ENCODE measurements at places on chromosomes 12 and 14.

GRCh38 chr12:97745406-97746101 is 282.9 kb downstream of the RMST start:
- no peak for DNase-seq

- no peak for DNase-seq
These were observed 55.8 kb downstream of the TBX3 start for GRCh38 chr12:114628199-114628598.

- no peak for DNase-seq
These were observed 13.6 kb downstream of the MTA1 start for GRCh38 chr14:105433161-105433605.

DNA sequence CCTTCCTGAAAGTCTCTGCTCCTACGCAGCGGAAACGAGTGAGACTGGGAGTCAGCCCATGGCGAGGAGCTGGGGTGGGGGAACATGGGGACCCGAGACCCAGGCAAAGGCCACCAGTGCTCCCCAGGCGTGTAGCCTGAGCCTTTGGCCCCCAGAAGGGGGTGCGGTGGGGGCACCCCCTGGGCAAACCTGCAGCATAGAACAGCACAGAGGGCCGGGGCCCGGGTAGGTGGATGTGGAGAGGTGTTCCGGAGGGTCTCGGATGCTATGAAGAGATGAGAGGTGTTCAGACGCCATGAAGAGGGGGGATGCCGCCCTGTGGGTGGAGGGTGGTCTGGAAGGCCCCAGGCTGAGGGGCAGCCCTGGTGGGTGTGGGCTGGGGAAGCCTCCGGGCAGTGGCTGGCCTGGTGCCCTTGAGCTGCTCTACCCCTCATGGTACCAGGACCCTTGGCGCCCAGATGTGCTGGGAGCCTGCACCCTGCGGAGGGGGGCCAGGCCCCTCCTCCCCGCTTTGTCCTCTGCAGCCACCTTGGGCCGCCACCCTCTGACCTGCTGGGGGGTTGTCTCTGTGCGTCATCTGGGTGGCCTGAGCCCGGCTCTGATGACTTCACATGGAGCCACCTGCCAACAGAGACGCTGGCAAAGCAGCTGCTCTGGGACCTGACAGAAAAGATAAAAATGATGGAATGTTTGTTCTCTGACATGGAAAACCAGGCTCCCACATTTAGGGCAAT is 83.4 kb downstream of the KIF26A start:
- no peak for DNase-seq

DNA sequence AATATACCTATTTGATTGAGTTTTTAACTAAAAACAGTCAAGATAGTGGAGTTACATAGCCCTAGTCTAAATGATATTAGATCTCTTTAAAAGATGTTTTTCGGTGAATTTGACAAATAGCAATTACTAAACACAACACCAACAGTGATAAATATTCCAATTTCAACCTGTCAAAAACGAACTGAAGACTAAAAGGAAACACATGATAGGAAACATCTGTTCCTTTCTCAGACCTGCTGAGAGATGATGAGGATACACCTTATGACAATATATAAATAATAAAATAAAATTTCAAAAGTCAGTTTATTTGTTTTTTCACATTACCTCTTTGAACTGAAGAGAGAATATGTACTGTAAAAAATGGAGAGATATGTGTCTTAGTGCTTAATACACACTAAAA is 232.7 kb downstream of the RASSF9 start:
- DNase-seq, result no peak

DNA sequence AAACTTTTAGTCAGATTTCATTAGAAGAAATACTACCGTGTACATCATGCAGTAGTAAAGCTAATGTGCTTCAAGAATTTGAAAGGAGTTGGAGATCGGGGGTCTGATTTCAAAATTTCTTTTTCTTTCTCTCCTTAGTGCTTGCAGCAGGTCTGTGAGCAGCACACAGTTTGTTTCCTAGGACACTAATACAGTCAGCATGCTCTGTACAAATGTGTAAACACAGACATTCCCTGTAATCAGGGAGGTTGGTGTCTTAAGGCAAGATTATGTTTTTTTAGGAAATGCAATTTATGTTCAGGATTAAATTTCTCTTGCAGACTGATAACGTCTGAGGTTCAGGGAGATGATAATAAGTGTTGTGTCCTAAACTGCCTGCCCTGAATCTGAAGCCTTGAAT is 142.7 kb downstream of the ALX1 start:
- no peak for DNase-seq

DNA sequence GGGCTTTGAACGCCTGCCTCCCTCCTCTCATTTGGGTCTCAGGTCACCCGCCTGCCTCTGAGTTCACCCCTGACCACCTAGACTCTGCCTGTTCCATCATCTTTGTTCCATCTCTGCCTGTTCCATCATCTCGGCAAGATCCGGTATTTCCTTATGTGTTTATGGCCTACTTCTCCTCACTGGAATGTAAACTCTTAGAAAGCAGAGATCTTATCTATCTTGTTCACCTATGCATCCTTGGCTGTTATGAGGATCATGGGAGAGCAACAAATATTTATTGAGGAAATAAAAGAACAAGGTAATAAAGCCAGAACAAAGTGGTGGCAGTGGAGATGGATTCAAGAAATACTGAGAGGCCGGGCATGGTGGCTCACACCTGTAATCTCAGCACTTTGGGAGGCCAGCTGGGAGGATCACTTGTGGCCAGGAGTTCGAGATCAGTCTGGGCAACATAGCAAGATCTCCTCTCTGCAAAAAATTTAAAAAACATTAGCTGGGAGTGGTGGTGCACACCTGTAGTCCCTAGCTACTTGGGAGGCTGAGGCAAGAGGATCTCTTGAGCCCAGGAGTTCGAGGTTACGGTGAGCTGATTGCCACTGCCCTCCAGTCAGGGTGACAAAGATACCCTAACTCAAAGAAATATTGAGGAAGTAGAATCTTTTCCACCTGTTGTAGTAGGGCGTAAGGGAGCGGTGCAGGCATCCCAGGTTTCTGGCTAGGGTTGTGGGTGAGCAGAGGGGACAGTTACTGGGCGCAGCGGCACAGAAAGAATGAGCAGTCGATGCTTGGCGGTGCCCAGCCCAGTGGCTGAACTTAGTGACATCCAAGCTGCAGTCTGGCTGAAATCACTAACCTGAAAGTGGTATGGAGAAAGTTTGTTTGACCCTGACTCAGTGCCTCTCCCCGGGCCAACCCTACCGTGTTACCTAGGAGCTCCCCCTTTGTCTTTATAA is 1.7 kb upstream of the KLC1 start:
- DNase-seq, result no peak

GRCh38 chr12:52580496-52580895 is 6.9 kb upstream of the KRT74 start:
- no peak for DNase-seq

DNA sequence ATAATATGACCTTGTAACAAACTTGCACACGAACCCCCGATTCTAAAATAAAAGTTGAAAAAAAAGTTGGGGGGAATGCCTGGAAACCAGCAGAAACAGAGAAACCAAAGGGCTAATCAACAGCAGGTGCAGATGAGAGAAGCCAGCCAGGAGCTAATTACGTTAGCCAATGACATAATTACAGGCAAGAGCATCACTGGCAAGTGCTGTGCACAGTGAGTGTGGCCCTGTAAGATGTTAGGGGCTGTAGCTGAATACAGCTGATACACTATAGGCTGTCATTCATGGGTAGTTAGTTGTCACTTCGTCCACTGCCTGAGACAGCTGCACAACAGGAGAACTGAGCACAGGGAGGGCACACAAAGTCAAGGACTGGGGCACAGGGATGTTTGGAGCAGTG is 7.3 kb upstream of the FGF23 start:
- no peak for DNase-seq

- DNase-seq, result no peak
These were observed 15.4 kb downstream of the TRAFD1 start for GRCh38 chr12:112140728-112141127.

DNA sequence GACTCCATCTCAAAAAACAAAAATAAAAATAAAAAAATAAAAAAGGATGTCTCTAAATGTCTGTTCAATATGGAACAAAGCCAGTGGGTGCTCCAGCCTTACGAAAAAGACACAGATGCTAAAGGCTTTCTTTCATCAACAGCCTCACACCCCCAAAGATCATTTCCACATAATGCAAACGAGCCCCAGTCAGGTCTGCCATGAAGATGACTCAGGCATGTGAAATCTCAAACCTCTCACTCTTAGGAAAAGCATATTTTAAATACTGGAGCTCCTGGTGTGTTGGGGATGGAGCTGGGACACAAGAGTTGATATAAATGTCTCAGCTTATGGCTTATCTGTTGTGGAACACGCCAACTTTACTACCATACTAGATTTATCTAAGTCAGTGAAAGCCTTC is 49.9 kb upstream of the PLXNC1 start:
- no peak for DNase-seq

- DNase-seq, result no peak
These were observed 286.6 kb downstream of the C12orf75 start for GRCh38 chr12:105616971-105617540.

DNA sequence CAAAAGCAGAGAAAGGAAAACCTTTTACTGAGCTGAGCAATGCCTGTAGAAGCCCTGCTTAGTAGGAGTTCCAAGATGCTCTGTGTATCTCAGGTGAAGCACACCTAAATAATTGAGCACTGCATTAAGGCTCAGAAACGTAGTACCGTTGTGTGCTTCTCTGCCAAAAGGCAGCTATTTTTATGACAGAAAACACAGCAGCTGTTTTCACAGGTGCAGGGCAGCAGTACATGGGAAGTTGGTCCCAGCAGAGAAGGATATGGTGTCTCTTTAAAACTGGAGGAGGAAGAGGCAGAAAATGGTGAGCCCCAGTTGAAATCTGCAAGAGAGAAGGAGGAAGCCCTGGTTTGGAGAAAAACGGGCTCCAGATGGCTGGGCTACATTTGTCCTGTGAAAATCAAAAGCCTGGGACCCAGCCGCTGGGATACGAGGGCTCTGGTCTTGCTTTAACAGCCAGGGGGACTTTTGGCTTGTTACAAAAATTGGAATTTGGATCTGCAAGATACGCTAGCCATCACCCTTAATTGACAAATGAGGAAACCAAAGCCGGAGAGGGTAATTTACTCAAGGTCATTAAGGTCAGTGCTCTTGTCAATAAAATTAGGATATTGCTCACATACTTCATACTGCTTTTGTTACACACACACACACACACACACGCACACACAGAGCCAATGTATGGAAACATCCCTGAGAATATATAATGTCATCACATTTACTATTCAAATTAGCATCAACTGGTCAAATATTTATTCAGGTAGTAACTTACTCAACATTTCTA is 27.3 kb downstream of the SPRING1 start:
- DNase-seq, result no peak

- DNase-seq, result no peak
These were observed 505 bp upstream of the HEBP1 start for GRCh38 chr12:13000616-13000924.

DNA sequence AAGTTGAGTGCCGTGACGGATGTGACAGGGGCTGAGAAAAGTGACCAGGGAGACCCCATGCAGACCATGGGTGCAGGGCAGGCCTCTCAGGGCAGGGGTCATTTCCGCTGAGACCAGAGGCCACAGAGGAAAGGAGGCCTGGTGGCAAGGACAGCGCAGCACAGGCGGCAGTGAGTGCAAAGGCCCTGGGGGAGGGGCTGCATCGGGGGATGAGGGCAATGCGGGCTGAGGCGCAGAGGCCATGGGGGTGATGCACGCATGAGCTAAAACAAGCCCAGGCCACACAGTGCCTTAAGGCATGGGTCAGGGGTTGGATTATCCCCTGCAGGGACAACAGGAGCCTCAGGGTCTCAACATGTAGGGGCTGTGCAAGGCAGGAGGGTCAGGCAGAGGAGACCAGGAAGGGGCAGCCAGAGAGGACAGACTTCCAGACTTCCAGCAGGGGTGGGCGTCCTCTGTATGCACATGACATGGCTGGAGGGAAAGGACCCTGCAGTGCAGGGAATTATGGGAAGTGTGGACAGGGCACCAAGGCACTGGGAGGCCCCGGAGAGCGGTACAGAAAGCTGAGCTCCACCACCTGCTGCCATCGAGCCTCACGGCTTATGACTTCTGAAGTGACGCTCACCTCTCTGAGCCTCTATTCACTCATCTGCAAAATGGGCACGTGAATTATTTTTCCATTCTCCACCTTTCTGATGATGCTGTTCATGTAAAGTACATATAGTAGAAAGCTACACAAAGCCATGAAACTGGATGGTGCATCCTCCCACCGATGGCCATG is 27.3 kb downstream of the RILPL1 start:
- no peak for DNase-seq

GRCh38 chr12:113875691-113876090 is 90.4 kb downstream of the RBM19 start:
- no peak for DNase-seq

- no peak for DNase-seq
These were observed 50.8 kb downstream of the EID3 start for GRCh38 chr12:104354167-104354867.

GRCh38 chr12:30110958-30111586 is 327.3 kb upstream of the TMTC1 start:
- DNase-seq, result no peak

DNA sequence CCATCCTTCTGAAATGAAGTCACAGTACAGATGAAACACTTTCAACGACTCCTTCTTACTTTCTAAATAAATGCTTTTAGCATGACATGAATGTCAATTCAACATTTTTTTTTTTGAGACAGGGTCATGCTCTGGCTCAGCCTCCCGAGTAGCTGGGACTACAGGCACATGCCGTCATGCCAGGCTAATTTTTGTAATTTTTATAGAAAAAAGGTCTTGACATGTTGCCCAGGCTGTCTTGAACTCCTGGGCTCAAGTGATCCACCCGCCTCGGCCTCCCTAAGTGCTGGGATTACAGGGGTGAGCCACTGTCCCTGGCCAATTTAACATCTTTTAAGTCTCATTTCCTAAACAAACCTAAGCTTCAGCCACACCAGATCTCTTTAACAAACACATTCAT is 16.4 kb downstream of the GALNT6 start:
- DNase-seq, result no peak

DNA sequence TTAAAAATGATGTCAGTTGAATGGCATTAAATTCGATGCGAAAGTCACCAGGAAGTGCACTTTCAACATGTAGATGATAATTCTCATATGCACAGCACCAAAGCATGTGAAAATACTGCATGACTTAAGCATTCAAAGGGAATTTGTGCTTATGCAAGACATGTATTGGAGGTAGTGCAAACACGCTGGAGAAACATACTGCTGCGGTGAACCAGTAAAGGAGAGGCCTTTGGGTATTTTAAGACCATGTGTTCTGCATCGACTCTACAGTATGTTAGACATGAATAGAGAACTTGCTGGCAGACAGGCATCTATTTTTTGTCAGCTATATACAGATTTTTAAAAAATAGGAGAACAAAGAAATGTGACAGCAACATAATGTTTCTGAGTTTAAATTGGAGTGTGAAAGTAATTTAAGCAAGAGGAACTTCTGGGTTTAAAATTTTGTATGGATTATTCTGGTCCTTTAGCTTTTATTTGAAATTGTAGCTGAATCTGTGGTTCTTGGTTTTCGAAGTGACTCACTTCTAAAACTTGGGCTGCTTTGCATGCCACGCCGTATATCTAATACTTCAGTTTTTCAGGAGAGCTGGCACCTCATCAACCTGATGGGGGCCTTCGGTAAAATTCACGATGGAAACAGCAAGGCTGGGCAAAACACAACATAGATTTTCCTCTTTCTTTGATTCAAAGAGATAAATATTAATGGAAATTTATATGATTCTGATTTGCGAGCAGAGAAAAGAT is 408.7 kb downstream of the APAF1 start:
- DNase-seq, result no peak
